Posterior cingulate gyrus (tissue), 11 donors: ENCODE measurements at places on chromosomes 7 and 10.

GRCh38 chr10:59358576-59358975, 3.8 kb downstream of the FAM13C start:
- no peak for DNase-seq

GRCh38 chr10:20406281-20407104, 490.6 kb downstream of the NEBL start:
- DNase-seq, result no peak

DNA sequence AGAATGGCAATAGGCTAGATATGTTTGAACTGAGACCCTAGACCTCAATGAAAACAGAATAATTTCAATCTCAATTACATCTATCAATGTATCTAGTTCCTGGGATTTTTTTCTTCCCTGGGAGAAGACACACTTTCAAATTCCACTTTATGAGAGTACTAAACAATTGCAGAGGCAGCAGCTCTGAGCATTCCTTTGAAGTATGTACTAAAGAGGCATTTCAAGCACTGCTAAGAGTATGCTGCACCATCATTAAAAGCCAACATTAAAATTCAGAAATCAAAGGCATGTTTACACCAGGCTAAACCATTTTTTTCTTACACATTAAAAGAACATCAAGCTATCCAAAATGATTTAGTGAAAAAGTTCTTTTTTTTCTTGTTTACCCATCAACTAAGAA, 297.9 kb upstream of the CACNA2D1 start:
- no peak for DNase-seq

- no peak for DNase-seq
These were observed 7.8 kb downstream of the BAMBI start for GRCh38 chr10:28684986-28685580.

DNA sequence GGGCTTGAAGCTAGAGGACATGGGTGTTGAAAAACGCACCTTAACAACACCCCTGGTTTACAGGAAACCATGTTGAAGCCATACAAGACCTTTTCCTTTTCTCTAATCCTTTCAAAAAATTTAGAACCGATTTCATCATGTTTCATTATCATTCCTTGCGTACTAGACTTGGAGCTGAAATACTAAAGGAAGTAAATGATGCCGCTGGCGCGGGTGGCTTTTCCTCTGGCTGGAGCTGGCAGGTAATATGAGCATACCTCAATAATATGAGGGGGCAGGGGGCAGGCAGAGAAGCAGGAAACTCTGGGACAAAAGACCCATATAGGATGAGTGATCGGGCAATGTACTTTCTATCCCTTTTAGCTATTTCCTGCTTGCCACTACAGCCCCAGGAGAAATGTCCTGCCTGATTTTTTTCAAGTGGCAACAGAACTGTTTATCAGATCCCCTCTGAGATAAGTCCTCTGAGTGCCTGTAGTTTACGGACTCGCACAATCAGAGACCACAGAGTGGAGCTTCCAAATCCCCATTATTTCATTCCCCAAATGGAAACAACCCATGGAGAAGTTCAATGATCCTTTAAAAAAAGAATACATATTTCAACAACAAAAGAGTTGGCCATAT, 450.1 kb downstream of the KCNMA1 start:
- no peak for DNase-seq

GRCh38 chr7:88090671-88091070, 129.2 kb downstream of the SRI start:
- no peak for DNase-seq

GRCh38 chr7:93298671-93299070, 66.5 kb downstream of the VPS50 start:
- no peak for DNase-seq

DNA sequence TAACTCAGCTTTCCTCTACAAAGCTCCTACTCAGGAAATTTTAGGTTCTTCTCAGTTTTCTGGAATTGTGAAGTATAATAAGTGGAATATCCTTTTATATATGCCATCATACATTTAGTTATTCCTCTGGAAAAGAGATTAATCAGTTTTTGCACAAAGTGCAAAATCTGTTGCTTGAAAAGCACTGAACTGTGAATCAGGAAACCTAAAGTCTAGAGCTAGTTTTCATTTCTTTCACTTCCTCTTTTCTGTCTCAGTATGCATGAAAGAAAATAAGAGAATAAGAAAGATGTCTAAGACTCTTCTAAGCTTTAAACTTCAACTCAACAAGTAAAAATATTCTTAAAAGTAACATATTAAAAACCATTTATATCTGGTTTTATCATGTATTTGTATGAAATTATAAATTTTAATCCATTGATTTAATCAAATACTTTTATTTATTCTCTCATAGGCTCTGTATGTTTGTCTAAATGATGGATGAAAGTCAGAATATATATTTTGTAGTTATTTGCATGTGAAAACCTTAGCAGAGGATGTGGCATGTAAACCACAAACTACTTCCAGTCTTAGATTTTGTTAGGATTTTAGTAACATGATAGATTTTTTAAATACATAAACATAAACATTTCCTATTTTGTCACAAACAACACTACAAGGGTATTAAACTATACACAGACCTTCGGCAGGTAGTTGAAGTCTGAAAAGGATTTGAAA, 1073.0 kb downstream of the XPNPEP1 start:
- no peak for DNase-seq

GRCh38 chr10:59362959-59363381, 621 bp upstream of the FAM13C start:
- peak; percentile 27 for DNase-seq

- DNase-seq, result no peak
These were observed 54.9 kb downstream of the ZRANB1 start for GRCh38 chr10:124996854-124997215.

GRCh38 chr7:128135515-128136214, 104.4 kb upstream of the LRRC4 start:
- DNase-seq, result no peak

DNA sequence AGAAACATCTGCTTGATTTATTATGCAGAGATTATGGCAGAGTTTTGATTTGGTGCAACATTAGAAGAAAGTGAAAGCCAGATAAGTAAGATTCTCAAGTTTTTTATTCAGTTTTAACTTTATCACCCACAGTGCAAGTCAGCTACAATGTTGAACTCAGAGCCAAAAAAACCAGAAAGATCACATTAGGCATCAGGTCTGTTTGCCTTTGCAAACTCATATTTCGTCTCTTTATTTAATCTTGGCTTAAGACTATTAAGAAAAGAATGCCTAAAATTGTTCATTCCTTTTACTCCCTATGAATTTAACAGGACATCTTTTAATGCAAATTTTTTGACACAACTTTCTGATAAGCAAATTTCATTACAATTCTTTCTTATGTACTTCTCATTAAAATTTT, 76.0 kb upstream of the TMEM26 start:
- DNase-seq, result no peak

- DNase-seq, result no peak
These were observed 47.2 kb upstream of the PLPP4 start for GRCh38 chr10:120409816-120410215.

DNA sequence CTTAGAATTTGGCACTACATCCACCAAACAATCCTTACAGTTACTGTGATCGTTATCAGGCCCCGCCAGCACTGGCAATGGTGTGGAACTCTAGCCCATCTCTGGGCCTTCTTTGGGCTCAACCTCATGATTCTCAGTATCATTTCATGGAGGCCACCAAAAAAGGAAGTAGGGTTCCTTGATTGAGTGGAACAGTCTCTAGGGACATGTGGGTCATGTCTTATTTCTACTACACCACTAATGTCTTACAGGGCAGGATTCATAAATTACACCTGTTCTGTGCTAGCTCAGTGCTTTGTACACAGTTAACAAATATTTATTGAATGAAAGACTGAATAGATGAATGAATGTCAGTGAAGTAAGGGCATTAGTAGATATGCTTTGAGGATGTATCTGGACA, 53.9 kb downstream of the AP3M1 start:
- DNase-seq, result no peak

DNA sequence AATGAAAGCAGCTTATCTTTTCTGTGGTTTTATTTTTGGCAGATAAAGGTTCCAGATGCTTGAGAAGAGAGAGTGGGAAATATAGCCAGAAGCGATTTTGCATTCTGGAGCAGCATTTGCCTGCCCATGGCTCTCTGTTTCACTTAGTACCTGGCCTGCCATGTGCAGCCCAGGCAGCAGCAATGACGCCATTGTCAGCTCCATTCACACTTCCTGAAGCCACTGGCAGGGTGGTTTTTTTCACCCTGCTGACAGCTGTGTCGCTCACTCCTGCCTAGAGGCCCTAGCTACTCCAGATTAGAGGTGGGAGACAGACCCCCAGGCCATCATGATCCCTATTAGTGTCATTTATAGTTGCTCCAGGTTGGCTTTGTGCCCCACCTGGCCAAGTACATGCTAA, 30.1 kb upstream of the NEUROD6 start:
- DNase-seq, result peak; percentile 40

DNA sequence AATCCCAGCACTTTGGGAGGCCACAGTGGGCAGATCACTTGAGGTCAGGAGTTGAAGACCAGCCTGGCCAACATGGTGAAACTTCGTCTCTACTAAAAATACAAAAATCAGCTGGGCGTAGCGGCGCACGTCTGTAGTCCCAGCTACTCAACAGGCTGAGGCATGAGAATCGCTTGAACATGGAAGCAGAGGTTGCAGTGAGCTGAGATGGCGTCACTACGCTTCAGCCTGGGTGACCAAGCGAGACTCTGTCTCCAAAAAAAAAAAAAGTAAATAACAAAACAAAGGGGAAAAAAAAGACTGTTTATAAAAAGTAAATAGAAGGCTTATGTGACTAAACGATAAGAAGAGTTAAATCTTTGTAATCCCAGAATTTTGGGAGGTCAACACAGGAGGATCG, 15.0 kb upstream of the DNMBP start:
- no peak for DNase-seq

DNA sequence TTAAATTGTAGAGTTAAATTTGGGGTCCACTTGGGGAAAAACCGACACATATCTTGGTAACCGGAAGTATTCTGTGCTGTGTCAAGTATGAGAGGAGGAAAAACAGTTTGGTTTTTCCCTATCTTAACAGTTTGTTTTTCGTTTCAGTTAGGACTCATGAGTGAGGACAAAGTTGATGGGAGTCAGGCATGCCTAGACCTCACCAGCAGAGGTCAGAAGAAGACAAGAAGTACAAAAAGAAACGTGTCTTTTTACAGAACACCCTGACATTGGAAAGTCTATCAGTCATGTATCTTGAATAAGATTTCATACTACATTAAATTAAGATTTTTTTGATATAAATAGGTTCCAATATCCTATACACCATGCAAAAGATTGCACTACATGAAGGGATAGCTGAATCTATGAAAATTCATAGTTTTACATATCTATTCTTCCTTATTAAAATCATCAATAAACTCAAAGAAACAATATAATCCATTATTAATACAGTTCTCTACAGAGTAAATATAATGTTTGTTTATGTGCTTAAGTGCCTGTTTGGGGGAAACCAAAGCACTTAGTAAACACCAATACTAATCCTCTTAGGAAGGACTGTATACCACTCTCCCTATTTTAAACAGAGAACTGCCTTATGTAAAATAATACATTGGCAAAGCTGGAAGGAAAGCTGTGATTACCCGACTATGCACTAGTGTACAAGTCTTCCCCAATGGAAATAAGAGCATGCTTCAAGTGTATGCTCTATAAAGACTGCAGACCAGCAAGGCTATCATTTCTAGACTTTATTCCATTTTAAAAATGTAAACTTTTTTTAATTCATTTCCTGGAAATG, 95.6 kb downstream of the USP6NL start:
- DNase-seq, result peak; percentile 22

DNA sequence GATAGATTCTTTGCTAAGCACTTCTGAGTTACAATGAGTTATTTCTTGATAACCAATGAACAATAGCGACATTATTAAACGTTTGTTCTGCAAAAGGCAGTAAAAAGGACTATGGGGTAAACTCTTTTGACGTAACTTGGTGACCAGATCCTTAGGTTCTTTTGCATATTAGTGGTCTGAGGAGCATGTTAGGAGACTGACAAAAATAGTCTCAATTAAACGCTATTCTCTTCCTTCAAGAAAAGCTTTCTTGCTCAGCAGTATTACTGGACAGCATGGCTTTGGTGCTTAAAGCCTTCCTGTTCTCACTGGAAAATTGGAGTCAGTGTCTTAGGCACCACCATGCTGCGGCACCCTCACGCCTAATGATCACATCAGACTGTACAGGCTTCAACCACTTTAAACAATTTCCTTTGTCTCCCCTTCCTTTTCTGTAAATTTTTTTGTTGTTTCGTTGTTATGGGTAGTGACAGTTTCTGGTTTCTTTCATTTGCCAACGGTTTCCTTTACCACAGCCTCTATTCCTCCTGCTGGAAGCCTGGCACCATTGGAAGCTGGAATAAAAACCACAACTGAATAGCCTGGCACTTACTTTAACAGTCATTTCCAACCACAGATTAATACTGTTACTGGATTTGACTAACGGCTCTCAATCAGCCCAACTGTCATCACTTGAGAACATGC, 49.2 kb upstream of the FAM133B start:
- no peak for DNase-seq

DNA sequence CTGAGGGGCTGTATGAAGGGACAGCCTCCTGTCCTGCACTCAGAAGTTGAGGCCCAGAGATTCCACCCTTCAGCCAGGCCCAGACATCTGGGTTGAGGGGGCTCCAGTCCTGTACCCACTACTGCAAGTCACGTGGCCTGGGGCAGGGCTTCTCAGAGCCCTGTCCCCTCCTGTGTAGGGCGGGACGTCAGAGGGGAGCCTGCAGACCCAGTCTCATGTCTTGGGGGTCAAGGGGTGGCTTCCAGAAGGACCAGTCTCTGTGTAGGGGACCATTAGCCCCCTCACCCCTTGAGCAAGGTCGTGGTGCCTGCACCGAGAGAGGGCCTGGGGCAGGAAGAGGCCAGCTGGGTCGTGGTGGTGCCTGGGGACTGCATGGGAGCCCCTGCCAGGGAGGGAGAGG, 593 bp upstream of the PILRA start:
- no peak for DNase-seq

GRCh38 chr7:112202816-112203215, 3.4 kb downstream of the DOCK4 start:
- no peak for DNase-seq

- no peak for DNase-seq
These were observed 346.7 kb downstream of the NRG3 start for GRCh38 chr10:82221601-82222149.

- DNase-seq, result no peak
These were observed 4.5 kb upstream of the IFIT2 start for GRCh38 chr10:89297356-89297755.

DNA sequence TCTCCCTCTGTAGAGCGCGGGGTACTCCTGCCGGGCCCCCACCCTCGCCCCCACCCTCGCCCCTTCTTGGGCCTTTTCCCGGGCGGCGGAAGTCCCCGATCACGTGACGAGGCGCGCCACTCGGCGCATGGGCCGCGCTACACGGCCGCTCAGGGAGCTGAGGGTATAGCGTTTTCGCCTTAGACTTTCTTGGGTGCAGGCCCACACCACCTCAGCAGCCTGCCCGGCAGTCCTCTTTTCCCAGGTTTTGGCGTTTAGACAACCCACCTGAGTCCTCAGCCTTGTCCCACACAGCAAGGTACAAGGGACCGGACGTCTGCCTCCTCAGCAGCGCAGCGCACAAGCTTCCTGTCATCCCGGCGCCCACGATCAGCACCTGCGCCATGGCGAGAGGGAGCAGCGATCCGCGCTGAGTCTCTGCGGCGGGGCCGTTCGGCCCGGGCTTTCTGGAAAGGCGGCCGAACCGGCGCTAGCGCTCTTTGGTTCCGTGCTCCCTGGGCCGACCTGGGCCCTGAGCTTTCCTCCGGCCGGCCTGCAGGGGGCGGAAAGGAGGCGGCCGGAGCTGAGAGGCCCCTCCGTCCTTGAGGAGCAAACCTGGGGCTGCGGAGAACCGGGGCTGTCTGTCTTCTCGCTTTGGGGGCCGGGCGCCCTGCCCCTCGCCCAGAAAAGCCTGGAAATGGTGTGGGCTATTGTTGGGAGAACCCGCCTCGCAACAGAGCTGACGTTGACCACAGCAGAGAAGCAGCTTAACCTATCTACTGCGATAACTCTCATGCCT, at the start of gene RNLS:
RNLS (minus strand) TSS at position 513 of the 778 bp plus-strand sequence.
- DNase-seq, result peak; percentile 96
